ENCODE measurements at places on chromosomes 16 and 17.

- no peak for DNase-seq
Measured at GRCh38 chr17:65975878-65976277, 216.1 kb downstream of the CEP112 start.

- DNase-seq: no peak
Measured at GRCh38 chr16:12362482-12363458, 386.2 kb downstream of the SNX29 start.

GRCh38 chr16:71927383-71927782, 32.1 kb downstream of the IST1 start:
- no peak for DNase-seq

GRCh38 chr17:3566551-3566950, 8.9 kb upstream of the TRPV3 start:
- DNase-seq: no peak

- DNase-seq: no peak
Measured at GRCh38 chr16:84514874-84515835, 10.7 kb upstream of the MEAK7 start.
